ENCODE measurements at places on chromosomes 16 and 17.
A peak's percentile ranks its signal among the peaks of the same experiment; 100 is the strongest.

DNA sequence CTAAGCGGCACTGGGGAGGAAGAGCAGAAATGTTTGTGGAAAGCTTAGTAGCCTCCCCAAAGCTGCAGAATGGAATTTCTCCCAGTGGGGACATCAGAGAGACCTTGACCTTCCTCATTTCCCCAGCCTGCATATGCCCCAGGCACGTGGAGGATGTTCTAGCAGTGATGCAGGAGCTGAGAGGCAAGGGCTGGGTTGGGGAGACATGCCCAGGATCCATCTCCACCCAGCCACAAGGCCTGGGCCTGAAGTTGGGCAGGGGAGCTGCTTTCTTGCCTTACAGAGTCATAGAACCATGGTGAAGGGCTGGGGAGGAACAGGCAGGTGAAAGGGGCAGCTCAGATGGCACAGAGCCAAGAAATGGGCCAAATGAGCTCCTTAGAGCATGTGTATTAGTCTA, 104.0 kb downstream of the TMEM132E start:
- no peak for DNase-seq

DNA sequence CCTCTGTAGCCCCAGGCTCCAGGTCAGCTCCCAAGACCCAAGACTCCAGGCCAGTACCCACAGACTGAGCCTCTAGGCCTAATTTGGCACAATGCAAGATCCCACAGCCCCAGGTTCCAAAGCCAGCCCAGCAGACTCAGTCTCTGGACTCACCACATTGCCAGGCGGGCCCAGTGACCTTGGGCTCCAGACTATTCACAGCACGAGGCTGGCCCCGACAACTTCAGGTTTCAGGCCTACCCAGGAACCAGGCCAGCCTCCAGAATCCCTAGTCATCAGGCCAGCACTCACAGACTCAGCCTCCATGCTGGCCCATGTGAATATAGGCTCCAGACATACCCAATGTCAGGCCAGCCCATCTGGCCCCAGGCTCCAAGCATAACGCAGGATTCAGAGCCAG, 103.8 kb downstream of the CEP112 start:
- DNase-seq: no peak

GRCh38 chr16:7025616-7026190, 306.9 kb upstream of the RBFOX1 start:
- no peak for DNase-seq

DNA sequence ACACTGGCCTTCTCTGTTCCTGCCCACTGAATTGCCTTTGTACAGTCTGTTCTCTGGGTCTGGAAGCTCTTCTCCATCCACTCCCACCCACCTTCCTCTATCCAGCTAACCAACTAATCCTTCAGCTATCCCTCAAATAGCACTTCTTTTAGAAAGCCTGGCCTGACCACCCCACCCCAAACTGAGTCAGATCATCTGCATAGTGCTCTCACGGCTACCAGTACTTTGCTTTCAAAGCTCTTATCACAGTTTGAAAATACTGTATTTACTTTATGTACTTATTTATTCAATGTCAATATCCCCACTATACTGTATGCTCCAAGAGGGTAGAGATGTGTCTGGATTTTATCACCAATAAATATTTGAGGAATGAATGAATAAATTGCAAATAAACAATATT, 4.5 kb upstream of the CLDN7 start:
- DNase-seq: no peak

- DNase-seq: no peak
Observed at GRCh38 chr17:75153780-75154194, 525 bp downstream of the JPT1 start.

GRCh38 chr17:50672831-50673551, 34.7 kb downstream of the ANKRD40 start:
- no peak for DNase-seq

GRCh38 chr17:9810100-9810949, 11.6 kb downstream of the GSG1L2 start:
- no peak for DNase-seq

DNA sequence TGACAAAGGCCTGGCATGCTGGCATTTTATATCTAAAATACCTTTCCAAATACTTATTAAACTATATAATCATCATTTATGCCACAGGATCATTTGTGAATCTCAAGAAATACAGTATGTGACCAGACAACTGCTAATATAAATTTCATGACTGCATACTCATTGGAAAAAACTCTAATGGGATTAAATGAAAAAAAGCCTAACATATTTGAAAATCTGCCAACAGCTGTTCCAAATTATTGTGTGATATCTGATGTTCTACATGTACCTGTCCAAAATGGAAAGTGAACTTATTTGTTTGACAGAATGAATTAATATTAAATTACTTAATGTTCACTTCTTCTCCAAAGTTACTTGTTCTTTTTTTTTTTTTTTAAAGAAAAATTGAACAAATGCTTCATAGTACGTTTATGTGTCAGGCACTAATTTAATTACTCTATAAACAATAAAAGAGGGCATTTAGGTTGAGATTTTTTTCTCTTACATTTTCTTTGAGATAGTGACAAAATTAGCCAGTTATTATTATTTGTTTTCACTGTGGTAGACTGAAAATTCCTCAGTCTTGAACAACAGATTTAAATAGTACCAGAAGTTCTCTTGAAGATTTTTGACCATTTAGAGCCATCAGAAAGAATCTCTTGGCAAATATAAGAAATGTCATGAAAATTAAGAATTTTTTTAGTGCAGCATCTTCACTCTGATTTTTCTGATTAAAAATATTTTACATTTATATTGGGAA, 114.0 kb downstream of the FTO start:
- DNase-seq: no peak

DNA sequence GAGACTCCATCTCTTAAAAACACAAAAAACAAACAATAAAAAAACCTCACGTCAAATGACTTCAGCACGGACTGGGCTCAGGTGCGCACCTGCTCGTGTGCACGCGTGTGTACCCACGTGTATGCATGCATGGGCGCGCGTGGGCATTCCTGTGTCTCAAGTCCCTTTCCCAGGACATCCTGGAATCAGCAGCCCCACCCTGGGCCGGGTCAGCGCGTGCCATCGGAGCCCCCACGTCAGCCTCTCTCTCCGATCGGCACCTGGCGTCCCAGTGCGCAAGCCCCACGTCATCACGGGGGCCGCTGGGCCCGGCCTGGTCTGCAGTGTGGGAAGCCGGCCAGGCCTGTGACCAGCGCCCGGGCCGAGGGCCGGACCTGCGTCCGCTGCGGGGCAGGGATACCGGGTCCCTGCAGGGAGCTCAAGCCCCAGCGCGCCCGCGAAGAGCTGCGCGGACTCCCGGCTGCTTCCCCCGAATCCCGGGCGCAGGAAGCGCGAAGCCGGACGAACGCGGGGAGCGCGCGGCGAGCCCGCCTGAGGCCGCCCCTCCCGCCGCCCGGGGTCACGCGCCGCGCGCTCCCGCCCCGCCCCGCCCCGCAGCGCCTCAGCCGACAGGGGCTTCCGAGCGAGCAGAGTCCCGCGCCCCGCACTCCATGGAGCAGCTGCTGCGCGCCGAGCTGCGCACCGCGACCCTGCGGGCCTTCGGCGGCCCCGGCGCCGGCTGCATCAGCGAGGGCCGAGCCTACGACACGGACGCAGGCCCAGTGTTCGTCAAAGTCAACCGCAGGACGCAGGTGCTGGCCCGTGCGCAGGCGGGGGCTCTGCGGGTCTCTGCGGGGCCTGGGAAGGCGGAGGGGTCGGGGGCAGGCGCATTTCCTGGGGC, at the start of gene FN3K:
Gene FN3K, plus strand, starts transcription at position 629 of the 880 bp plus-strand sequence. Its CDS starts 22 bp downstream, at position 651.
- DNase-seq: peak; percentile 45

DNA sequence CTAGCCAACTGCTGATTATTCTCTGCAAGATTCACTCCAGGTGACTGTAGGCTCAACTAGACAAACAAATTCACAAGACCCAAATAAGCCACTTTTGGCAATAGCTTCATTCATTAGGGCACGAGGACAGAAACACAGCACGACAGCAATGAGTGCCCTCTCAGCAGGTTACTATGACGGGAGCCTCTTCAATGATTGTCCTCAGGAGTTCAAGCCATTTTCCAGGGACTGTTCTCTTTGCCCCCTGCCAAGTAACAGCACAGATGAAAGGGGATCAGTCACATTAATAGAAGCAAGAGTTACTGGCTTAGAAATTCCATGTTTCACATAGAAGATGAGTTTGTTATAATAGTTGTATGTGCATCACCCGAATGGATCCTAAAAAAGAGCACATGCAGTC, 712.2 kb downstream of the CDH8 start:
- DNase-seq: no peak

DNA sequence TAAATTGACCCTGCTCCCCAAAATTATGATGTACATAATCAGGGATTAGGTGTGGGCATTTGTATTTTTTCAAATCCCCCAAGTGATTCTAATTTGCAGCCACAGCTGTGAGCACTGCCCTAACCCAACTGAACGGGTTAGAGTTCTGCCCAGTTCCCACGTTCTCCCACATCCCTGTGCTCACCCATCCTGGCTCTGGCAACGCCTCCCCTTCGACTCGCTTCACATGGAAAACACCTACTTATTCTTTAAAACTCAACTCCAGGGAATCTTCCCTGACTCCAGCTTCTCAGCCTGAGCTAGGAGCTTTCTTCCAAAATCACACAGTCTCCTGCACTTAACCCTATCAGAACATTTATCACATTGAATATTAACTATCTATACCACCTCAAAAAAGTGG, 17.6 kb upstream of the C16orf82 start:
- DNase-seq: no peak

- DNase-seq: no peak
Observed at GRCh38 chr16:21590796-21591195, 8.6 kb upstream of the METTL9 start.

DNA sequence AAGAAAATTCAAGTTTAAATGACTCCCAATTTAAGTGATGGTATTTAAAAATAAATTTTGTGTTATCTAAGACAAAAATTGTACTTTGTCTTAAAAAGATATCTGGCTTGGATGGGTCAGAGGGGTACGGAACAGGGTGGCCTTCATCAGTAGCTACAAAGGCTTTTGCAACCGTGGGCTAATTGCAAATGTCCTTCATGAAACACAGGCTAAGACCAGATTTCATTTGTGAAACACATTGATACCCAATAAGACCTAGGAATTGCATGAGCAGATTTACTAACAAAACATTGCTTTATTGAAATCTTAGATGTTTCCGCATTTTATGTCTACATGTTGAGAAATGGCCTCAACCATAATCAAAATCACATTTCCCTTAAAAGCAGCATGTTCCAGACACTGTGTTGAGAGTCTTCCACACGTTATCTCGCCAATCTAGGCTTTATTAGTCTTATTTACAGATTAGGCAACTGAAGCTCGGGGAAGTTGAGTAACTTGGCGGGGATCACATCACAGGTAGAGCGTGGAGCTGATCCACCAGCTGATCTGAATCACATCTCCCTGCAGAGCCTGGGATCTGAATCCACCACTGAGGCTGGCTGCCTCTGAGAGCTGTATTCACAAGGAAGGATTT, 21.8 kb downstream of the FBXO39 start:
- DNase-seq: no peak

DNA sequence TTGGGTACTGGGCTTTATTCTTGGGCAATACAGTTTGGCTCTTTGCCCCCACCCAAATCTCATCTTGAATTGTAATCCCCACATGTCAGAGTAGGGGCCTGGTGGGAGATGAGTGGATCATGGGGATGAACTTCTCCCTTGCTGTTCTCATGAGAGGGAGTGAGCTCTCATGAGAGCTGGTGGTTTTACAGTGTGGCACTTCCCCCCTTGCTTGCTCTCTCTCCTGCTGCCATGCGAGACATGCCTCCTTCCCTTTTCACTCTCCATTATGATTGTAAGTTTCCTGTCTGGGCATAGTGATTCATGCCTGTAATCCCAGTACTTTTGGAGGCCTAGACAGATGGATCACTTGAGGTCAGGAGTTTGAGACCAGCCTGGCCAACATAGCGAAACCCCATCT, 18.1 kb upstream of the CNEP1R1 start:
- DNase-seq: no peak

DNA sequence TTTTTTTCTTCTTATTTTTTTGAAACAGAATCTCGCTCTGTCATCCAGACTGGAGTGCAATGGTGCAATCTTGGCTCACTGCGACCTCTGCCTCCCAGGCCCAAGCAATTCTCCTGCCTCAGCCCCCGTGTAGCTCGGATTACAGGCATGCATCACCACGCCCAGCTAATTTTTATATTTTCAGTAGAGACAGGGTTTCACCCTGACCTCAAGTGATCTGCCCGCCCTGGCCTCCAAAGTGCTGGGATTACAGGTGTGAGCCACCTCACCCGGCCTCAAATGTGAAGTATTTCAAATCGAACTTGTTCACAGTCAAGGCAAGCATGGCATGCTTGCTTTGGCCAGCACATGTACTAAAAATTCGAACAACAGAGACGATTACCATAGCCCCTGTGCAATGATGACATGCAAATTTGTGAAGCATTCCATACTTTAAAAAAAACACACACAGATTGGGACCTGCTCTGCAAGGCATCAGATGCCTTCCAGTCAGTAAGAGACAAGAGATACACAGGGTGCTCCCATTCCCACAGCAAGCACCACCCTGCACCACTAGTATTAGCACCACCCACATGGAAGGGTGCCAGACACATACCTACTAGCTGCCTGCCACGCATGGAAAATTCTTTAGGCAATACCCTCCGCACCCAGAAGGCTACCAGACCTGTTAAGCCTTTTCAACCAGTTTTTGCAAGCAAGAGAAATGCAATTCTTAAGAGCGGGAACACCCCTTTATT, 47.2 kb downstream of the ANKRD11 start:
- no peak for DNase-seq

- no peak for DNase-seq
Observed at GRCh38 chr16:29708917-29709600, 30.1 kb downstream of the QPRT start.

- DNase-seq: no peak
Observed at GRCh38 chr17:71572343-71572742, 548.5 kb upstream of the SOX9 start.

GRCh38 chr17:46727572-46728348, 90.7 kb downstream of the WNT3 start:
- DNase-seq: no peak

- DNase-seq: no peak
Observed at GRCh38 chr17:44932096-44932786, 15.3 kb downstream of the KIF18B start.

- DNase-seq: no peak
Observed at GRCh38 chr17:41629826-41630670, 5.7 kb upstream of the KRT17 start.

DNA sequence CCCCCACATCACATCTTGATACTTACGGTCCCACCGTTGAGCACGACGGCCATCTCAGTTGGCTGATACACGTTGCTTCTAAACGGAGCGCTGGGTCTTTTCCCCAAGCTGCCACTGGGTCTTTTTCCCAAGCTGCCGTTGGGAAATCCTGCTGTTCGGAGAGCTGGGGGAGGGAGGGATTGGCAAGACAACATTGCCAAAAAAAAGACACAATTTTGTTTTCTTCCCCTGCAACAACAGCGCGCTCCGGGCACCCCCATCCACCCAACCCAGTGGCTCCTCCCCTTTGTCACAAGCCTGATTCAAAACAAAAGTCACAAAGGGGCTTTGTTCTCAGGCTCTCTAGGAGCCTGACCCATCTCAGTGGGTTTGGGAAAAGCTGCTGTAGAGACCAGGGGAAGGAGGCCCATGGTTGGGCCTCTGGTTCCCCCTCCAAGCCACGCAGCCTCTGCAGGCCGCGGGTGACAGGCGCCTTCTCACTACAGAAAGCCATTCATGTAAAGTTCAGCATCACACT, 22.8 kb downstream of the GPRC5B start:
- no peak for DNase-seq

GRCh38 chr17:6789146-6789545, 13.1 kb downstream of the FBXO39 start:
- DNase-seq: no peak

- DNase-seq: no peak
Observed at GRCh38 chr16:14070555-14070876, 603 bp upstream of the MRTFB start.

GRCh38 chr16:17431012-17431411, 39.7 kb downstream of the XYLT1 start:
- no peak for DNase-seq

Data from stimulated activated CD4-positive, alpha-beta T cell treated with anti-CD3 and anti-CD28 coated beads, Interleukin-4, amount 100 ng/mL, for 4 hours (primary cell).